ENCODE measurements at places on chromosomes 5 and 9. TPM values are rescaled to one million over a fixed set of nuclear protein-coding genes. Genes with fewer than 3 reads are reported as not detected.

DNA sequence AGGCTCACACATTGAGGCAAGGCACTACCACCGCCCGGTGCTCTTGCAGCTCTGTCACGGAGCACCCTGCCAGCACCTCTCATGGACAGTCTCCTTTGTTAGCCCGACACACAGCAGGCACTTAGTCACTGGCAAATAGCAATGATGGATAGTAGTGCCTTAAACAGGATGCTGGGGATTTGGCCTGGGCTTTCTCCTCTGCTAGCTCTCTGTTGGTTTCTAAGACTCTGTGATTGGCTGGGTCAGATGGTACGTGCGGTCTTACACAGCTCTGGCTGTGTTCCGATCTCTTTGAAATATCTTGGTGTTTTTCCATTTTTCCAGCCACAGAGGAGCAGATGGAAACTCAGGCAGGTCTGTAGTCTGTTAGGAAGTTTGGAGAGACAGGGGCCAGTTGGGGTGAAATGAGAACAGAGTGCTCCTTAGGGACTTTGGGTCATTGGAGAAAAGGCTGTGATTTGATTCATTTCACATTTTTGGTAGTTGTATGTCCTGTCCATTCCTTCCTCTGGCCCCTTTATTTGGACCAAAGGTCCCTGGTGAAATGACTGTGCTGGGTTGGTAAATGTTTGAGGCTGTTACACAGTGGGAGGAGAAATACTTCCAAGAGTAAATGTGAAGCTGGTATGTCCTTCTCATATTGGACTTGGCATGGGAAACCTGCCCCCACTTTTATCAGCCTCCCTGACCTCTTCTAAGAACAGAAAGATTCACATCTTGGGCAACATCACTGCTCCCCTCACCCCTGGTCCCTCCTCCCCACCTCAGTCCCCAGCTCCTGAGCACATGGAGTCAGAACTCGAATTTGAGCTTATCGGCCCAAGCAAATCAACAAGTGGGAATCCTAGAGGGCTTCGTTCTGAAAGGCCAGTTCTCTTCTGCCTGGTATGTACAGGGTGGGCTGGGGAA is 3.4 kb downstream of the SMIM3 start:
- DNase-seq: no peak

Gene IGIP
- 0.33 TPM for total RNA-seq

Gene ADGRV1
- 62.3 TPM for total RNA-seq

Gene HBEGF
- 2.8 TPM for total RNA-seq

Gene HTR4
- total RNA-seq: not detected

Gene ERP44
- 14.1 TPM for total RNA-seq

Gene SPDL1
- total RNA-seq: 44.5 TPM

Data from H1 (cell line).